ENCODE measurements at places on chromosomes 5 and 9.
A peak's percentile ranks its signal among the peaks of the same experiment; 100 is the strongest.

GRCh38 chr9:14298601-14299022 is 15.3 kb downstream of the NFIB start:
- DNase-seq = no peak

DNA sequence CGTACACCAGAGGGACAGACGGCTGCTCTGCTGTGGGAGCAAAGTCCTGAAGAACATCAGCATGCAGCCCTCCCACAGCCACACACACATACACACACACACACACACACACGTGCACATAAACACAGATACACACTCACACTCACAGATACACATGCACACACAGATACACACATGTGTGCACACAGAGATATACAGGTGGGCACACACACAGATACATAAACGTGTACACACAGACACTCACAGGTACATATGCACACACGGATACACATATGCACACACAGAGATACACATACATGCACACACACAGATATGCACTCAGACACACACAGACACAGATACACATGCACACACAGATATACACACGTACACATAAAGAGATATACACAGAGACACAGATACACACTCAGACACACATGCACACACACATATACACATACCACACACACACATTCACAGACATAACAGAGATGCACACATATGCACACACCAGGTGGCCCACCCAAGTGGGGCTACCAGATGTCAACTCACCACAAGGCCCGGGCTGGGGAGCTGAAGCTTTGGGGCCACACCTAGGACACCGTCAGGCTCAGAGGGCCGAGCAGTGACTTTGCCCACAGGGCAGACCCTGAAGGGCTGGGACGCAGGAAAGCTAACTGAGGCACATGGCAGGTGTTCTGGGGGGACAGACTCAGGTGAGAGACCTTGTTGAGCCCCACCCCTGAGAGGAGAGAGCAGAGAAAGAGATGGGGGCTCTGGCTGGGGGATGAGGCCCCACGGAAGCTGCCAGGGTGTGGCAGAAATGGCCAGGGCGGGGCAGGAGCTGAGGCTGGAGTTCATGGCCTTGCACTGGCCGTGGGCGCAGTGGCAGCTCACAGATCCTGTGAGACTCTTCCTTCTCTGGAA is 148.6 kb upstream of the PPP1R26 start:
- DNase-seq = no peak

GRCh38 chr5:149201121-149201637 is 59.9 kb downstream of the ABLIM3 start:
- no peak for DNase-seq

GRCh38 chr5:13990896-13991295 is 46.4 kb upstream of the DNAH5 start:
- no peak for DNase-seq

- DNase-seq = no peak
These were observed 22.8 kb downstream of the C9orf50 start for GRCh38 chr9:129598089-129598596.

DNA sequence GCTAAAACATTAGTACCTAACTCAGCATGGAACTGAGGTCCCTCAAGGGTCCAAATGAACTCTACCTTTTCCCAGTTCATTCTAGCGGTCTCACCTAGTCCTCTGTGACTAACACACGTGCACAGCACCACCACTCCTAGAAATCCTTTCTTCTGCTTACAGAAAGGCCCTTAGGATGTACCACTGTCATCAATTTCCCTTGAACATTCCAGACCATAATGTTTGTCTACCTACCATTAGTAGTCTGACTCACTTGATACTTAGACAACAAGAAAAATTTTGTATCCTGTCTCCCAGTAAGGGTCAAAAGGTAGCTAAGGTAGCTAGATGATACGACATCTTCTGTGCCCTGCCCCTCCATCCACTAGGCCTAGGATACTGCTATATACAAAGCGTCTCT is 166.6 kb downstream of the TSSK1B start:
- no peak for DNase-seq

GRCh38 chr9:2043243-2043642 is 28.1 kb downstream of the SMARCA2 start:
- no peak for DNase-seq

- DNase-seq = no peak
These were observed 94.1 kb downstream of the CDC42SE2 start for GRCh38 chr5:131357739-131358561.

GRCh38 chr9:136703276-136703860 is 9.0 kb upstream of the DIPK1B start:
- DNase-seq = no peak

DNA sequence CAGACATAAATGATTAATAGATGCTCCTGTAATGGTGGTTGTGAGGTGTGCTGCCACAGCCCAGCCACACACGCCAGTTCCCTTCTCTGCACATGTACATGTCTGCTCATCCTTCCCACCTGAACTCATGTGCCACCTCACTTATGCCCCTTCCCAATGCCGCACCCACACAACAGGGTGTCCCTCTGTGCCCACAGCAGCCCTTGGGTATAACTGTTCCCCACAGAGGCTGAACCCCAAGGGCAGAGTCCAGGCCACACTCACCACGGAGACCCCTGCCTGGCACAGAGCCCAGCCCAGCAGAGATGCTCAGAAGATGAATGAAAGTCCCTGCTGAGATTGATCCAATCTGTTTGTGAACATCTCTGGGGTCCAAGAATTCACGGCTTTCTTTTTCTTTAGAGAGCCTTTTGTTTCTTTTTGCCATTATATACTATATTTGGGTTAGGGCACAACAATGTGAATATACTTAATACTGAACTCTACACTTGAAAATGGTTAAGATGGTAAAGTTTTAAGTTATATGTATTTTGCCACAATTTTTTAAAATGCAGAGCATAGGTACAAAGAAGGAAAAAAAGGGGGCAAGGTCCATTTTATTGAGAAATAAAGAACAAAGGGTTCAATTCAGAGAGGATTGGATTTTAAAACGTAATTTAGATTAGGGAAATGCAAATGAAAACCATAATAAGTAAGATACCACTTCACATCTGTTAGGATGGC is 29.6 kb downstream of the IRF1 start:
- no peak for DNase-seq

DNA sequence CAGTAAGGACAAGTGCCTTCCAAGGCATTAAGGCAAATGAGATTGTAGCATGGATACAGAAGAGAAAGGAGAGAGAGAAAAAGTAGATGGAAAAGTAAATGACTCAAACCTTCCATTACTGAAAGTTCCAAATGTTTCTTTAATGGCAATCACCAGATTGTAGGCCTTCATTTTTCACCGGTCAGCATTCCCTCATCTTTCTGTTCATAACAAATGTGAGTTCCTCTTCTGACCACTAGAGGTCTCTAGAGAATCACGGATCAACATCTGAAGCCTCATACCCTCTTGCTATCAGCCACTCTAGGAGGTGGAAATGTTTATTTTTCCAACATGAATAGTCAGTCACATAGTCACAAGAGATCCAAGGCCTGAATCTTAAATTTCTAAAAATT is 73.6 kb upstream of the RPS23 start:
- peak; percentile 86 for DNase-seq

- no peak for DNase-seq
These were observed 217.1 kb downstream of the TRIM32 start for GRCh38 chr9:116904165-116904564.

DNA sequence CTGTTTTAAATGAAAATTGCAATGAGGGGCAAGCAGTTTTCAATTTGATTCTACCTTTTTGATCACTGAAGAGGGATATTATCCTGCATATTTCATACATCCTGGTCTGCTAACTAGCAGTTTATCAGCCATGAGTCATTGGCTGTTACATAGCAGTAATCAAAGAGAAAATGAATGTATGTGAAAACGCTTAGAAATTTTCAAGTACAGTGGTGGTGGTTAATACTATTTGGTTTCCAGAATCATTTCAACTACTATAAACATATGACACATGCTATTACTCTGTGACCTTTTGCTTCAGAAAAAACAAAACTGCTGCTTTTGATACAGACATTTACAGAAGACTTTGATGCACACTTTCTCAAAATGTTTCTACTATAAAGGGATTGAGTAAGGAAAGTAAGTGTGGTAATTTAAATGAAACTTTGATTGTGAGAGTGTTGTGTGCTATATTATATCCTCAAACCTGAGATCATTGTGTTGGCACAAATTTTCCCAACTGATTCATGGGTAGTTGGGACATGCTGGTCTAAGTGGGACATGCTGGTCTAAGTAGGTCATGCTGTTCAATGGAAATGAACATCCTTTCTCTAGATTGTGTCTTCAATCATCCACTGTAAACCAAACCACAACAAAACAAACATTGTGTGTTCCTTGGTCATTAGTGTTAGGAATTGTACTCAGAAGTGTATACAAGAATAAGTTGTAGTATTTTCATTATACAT is 5.1 kb downstream of the RNF14 start:
- peak; percentile 66 for DNase-seq

DNA sequence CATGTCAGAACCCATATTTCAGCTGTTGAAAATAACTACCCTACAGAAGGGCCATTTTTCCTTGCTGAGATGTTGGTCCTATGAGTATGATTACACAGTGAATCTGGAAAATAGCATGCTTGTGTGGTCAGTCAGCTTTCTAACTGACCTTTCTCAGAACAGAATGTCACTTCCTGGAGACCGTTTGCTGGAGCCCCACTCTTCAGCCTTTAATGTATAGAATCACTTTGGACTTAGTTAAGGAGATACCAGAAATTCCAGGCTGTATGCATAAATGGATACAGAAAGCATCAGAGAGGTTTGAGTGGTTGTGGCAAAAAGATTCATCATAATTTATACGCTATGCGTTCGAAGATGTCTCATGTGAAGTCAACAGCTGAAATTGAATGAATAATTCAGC is 488.1 kb downstream of the EBF1 start:
- no peak for DNase-seq

DNA sequence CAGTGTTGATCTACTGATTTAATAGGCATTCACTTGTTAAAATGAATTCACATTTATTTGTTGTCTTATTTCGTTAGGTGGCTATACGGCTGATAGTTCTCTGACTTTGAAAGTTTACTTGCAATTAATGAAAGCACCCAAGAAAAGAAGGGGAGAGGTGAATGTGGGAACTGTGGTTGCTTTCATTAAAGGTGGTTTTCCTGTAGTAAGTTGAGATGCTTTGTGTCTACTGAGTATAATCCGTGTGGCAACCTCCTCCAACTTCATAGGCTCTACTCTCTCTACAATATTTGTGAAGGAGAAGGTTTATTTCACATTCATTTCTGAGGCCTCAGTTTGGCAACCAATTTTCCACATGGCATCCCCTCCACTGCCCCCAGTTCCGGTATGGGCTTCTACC is 12.8 kb upstream of the MACIR start:
- DNase-seq = no peak

- DNase-seq = no peak
These were observed 20.6 kb downstream of the EDIL3 start for GRCh38 chr5:84364043-84364442.

DNA sequence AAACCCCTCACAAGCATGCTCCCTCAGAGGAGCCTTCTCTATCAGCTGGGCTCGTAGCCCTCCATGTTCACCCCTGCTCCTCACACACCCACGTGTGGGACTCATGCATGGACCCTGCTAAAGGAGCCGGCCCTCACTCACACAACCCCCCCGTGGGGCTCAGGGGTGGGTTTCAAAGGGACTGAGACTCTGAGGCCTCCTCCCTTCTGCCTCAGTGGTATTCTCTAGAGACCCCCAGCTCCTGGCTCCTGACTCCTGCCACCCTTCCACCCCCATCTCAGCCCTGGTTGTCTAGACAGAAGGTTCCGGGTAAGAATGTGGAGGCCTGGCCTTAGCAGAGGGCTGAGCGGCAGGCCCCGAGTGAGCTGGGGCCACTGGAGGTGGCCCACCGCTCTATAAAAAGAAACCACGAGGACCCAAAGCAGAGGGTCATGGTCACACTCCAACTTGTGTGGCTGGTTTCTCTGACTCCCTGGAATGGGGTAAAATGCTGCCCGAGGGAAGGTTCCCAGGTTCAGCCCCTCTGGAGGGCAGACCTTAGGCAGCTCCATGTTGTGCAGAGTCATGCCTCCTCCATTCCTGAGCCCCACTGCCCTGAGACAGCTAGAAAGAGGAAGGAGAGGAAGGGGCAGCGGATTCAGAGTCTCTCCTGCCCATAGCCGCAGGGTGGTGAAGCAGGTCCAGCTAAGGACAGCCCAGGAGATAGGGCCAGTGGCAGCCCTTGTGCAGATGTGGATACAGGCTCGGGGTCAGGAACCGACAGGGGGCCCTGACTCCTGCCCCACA is 10.8 kb downstream of the SEPTIN8 start:
- DNase-seq = no peak

- DNase-seq = no peak
These were observed 169.6 kb upstream of the SMIM23 start for GRCh38 chr5:171615705-171616640.

GRCh38 chr9:84493284-84493947 is 152.9 kb upstream of the SLC28A3 start:
- DNase-seq = no peak

DNA sequence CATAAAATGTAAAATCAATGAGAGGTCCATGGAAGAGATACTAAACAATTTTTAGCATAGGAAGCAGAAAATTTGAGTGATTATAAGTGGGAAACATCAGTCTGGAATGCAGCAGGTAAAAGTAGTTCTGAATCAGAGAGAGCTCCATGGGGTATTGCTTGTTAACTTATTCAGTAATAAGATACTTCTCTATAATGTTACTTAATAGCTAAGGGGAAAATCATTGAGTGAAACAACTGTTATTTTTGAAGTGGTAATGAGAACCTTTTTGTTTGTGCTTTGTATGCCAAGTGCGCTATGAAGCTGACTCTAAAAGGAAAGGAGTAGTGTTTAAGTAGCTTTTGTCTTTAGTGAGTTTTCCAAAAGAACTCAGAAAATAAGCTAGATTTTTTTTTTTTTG is 95.2 kb downstream of the ERBIN start:
- no peak for DNase-seq

- no peak for DNase-seq
These were observed 468.7 kb downstream of the TLE4 start for GRCh38 chr9:80040457-80040856.

DNA sequence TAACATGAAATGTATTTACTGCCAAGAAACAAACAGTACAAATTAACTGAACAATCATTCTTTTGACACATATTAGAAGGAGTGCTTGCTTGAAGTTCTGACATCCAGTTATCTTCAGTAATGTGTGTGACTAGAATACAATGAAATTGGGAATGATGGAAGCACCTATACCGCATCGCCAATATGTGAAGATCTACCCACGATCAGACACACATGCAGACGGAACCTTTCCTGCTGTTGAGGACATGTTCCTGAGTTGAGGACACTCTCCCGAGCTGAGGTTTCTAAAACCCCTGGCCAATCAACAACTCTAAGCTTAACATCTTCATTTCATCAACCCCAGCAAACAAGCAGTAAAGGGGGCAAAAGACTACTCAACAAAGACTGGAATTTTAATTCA is at the start of gene OR13C3:
Gene OR13C3, minus strand, starts transcription at position 101 of the 400 bp plus-strand sequence. CDS start 133 bp downstream, outside the sequence.
- DNase-seq = no peak

- no peak for DNase-seq
These were observed 21.7 kb upstream of the FIBCD1 start for GRCh38 chr9:130960522-130961378.

DNA sequence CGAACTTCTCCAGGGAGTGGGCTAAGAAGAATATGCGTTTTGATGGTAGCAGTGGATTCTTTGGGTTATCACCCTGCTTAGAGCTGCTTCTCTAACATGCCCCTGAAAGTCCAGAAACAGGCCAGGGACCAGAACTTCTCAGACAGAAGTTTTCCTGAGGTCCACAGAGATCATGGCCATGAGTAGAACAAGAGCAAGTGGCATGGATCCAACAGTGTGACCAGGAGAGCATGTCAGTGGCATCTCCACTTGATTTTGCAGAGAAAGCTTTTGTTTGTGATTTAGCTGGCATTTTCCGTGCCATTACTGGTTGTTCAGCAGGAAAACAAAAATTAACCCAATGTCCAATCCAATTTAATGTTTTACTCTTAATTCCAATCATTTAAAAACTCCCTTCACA is 298.5 kb upstream of the CD180 start:
- no peak for DNase-seq

Data from astrocyte of the spinal cord (primary cell).